Fibroblast of upper back skin (primary cell): ENCODE measurements at places on chromosomes 4 and X.

GRCh38 chrX:46036508-46036907, 508.7 kb downstream of the ZNF674 start:
- DNase-seq, result peak; percentile 34

DNA sequence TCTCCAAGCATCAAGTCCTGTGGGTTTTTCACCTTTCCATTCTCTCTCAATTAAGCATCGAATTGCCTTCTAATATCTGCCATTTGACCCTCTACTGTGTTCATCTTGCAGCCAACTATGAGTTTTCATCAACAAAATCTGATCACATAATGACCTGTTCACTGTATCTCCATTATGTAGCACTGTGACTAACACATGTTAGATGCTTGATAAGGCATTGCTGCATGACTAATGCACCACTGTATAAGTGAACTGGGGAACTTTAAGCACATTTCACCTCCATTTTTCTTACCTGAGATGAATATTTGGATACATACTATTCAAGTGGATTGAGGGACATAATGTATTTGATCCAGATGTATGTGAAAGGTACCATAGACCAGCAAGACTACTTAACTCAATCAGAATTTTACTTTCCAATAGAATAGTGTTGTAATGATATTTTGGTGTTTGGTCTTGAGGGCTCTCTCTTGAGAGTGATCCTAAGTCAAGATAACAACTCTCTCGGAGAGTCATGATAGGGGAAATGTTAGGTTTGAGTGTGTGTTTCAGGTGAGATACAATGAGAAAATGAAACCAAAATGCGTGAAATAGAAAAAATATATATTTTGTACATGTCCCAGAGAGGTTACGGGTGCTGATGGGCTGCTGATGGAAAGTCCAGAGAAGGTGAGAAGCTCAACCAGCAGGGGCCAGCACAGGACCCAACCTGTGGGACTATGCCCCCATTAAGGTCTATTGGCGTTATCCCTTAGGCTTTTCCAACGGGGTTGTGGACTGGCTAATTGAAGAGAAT, 60.2 kb upstream of the HS3ST1 start:
- no peak for DNase-seq

DNA sequence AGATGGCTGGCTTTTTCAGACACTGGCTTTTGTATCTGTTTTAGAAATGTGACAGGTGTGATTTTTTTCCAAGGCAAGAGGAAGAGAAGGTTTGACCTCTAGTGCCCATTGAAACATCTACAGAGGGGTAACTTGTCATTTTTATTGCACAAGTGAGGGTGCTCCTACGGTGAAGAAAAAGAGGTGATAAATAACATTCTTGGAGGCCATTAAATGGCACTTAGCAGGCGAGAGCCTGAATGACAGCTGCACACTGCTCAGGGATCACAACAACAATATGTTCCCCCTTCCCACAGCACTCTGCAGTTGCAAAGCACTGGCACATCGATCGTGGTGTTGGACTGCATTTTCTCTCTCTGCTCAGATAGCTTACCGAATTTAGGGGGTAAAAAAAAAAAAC, 22.9 kb downstream of the FAM184B start:
- DNase-seq, result no peak

DNA sequence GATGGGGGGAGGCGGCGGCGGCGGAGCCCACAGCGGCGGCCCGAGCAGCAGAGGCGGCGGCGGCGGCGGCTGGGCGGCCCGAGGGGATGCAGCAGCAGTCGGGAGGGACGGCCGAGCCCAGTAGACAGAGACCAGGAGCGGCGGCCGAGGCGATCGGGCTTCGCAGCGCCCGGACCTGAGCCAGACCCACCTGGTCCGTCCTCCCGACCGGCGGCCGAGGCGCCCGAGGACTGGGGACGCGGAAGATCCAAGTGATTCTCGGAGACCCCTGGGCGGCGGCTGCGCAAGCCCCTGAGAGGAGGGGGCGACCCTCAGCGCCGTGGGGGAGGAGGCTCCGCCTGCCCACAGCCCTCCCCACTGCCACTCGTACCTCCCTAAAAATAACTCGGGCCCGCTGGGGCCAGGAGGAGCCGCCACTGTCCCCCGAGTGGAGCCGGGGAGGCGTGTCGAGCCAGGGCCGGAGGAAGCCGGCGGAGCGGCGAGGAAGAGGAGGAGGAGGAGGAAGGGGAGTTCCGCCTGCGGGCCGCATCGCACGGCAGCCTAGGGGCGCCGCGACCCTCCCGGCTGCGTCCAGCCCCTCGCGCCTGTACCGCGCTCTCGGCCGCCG, 608 bp downstream of the RAPGEF2 start:
- no peak for DNase-seq

GRCh38 chrX:10813761-10814160, 193.4 kb upstream of the MID1 start:
- DNase-seq, result no peak

GRCh38 chrX:4735299-4735698, 1021.9 kb upstream of the PRKX start:
- DNase-seq, result no peak

- peak; percentile 21 for DNase-seq
These were observed 11.7 kb downstream of the PITX2 start for GRCh38 chr4:110610940-110611831.

- DNase-seq, result no peak
These were observed 11.8 kb upstream of the SH3RF1 start for GRCh38 chr4:169282429-169283113.

GRCh38 chr4:152635851-152636250, 43.9 kb downstream of the TMEM154 start:
- DNase-seq, result peak; percentile 7

GRCh38 chr4:179248821-179249220, 1806.6 kb upstream of the AGA start:
- no peak for DNase-seq

GRCh38 chrX:140507982-140508305, 3.1 kb upstream of the SOX3 start:
- DNase-seq, result no peak

- no peak for DNase-seq
These were observed 25.7 kb downstream of the SEPTIN6 start for GRCh38 chrX:119667111-119667878.

DNA sequence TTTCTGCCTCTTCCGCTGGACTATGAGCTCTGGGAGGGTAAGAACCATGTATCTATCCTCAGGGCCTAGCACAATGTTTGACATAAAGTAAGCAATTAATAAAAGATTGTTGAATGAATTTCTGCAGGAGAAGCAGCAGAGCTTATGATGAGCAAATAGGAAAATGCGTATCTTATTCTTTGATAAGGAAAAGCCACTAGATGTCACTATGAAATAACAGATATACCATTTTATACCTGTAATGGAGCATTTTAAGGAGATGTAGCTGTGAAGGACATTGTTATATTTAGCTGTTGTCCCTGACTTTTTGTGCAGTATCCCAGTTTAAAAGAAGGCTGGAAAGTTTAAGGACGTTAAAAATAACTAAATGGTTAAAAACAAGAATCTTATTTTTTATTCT, 147.2 kb upstream of the MBNL3 start:
- no peak for DNase-seq

GRCh38 chrX:147322496-147322895, 508.0 kb upstream of the CXorf51A start:
- DNase-seq, result no peak

GRCh38 chr4:182808673-182809416, 108.3 kb downstream of the DCTD start:
- no peak for DNase-seq

DNA sequence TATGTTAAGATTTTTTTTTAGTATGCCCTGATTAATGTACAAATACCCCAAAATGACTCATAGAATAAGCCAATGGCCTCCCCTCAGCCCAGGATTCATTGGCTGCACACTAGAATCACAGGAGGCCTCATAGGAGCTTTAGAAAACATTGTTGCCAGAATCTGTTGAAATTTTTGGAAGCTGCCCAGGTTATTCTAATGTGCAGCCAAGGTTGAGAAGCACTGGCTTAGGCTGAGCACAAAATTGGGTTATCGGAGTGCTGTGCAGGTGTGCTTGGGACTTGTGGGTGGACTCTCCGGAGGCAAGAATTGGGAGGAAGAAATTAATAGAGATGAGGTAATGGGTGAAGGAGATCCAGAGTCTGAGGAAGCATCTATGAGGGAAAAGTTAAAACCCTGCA, 41.3 kb upstream of the VCX start:
- peak; percentile 0 for DNase-seq
